GM23248 (cell line): ENCODE measurements at places on chromosomes 5 and 9.
A peak's percentile ranks its signal among the peaks of the same experiment; 100 is the strongest.

- DNase-seq: no peak
- no peaks in the 10 kb centered on the region for H3K36me3 ChIP-seq
- H3K4me1 ChIP-seq: no peaks in the 10 kb centered on the region
- H3K4me3 ChIP-seq: no peak overlapping the region
- 0 out of 2 replicates have a peak, but pooled peaks cover 3% of the 10 kb centered on the region for H3K27me3 ChIP-seq
- H3K27ac ChIP-seq: no peak overlapping the region
These were observed 297.4 kb downstream of the ENC1 start for GRCh38 chr5:74342948-74343682.

GRCh38 chr5:173217626-173218397, 17.2 kb downstream of the NKX2-5 start:
- no peaks in the 10 kb centered on the region for H3K4me1 ChIP-seq
- no peak overlapping the region for H3K27ac ChIP-seq
- H3K4me3 ChIP-seq: no peak overlapping the region
- H3K27me3 ChIP-seq: peaks cover 39% of the 10 kb centered on the region
- DNase-seq: no peak

- DNase-seq: no peak
- no peaks in the 10 kb centered on the region for H3K27me3 ChIP-seq
- H3K4me3 ChIP-seq: no peak overlapping the region
- H3K27ac ChIP-seq: no peak overlapping the region
- H3K4me1 ChIP-seq: no peaks in the 10 kb centered on the region
These were observed 60.7 kb downstream of the TAF11L14 start for GRCh38 chr5:17694914-17695313.

DNA sequence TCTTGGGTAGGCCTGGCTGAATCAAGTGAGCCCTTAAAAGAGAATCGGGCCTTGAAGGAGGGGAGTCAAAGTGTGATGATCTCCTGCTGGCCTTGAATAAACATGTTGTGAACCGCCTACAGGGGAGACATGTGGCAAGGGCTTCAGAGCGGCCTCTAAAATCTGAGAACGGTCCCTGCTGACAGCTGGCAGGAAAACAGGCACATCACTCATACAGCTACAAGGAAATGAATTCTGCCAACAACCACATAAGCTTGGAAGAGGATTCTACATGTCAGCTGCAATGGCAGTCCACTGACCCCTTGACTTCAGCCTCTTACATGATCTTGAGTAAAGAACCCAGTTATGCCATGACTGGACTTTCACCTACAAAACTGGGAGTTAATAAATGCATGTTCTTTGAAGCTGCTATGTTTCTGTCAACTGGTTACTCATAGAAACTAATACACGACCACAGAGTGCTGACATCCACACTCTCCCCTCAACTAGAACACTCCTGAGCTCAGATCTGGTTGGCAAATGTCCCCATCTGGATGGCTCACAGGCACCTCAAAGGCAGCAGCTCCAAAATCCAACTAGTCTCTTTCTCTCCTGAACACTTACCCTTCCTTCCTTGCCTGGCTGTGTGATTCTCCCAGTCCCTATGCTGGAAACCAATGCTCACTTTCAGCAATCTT, 333.1 kb downstream of the ASTN2 start:
- no peak overlapping the region for H3K4me3 ChIP-seq
- no peak for DNase-seq
- no peaks in the 10 kb centered on the region for H3K4me1 ChIP-seq
- no peaks in the 10 kb centered on the region for H3K36me3 ChIP-seq

DNA sequence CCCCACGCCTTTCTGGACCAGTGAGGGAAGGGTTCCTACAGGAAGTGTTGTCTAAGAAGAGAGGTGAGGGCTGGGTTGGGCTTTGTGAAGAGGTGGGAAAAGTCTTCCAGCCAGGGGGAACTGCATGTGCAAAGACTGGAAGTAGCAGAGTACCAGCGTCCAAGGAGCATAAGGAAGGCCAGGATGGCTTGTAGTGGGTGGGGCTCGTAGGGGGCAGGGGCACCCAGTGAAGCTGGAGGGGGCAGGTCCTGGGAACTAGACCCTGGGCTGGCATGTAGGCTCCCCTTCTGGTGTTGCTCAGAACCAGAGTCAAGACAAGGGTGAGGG, 20.4 kb downstream of the PRRX2 start:
- no peak for DNase-seq
- H3K4me1 ChIP-seq: peaks cover 17% of the 10 kb centered on the region
- H3K36me3 ChIP-seq: peaks cover 5% of the 10 kb centered on the region; the same call in 1 of the 2 replicates
- no peaks in the 10 kb centered on the region for H3K27me3 ChIP-seq
- H3K4me3 ChIP-seq: no peak overlapping the region
- H3K27ac ChIP-seq: peak overlapping the region; percentile 68

DNA sequence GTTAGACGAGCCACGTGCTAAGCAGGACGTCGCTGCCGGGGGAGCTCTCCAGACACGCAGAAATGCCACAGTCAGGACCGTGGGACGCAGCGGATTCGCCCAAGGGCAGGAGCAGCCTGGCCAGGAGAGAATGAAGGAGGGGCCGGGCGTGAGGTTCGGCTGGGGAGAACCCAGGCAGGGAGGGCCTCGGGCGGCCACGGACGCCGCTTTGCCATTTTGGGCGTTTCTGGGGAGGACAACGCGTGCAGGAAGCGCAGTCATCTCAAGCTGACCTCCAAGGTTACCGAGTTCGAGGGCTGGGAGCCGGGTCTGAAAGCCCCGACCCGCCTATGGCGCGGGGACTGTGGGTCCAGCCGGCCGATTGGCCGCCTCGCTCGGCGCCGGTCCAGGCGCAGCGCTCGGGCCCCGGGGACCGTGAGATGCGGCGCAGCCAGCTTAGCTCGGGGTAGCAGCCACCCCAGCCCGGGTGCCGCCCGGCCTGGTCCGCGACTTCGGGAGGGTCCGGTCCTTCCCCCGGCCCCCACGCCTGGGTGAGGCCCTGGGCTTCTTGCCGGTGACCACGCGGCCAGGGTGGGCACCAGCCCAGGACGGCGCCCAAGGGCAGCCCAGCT, 760 bp upstream of the MAN1B1 start:
- peak overlapping the region; percentile 88 for H3K27ac ChIP-seq
- H3K4me3 ChIP-seq: peak overlapping the region; percentile 79
- H3K36me3 ChIP-seq: 0 out of 2 replicates have a peak, but pooled peaks cover 2% of the 10 kb centered on the region
- peaks cover 34% of the 10 kb centered on the region for H3K4me1 ChIP-seq

DNA sequence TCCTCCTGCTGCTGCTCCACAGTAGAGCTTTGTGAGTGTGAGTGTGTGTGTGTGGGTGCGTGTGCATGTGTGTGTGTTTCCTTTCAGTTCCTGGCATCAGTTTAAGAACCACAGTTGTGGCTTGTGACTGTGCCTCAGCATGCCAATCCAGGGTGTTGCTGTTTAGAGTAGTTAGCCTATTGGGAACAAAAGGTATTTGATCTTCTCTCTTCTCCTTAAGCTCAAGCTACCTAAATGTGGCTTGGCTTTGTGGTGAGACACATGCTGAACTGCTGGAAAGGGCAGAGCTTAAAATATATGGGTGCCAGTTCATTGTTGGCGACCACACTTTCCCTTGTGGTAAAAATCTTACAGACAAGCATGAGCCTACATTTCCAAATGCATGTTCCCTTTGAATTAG, 116.6 kb upstream of the BNC2 start:
- H3K4me1 ChIP-seq: peaks cover 32% of the 10 kb centered on the region
- H3K4me3 ChIP-seq: no peak overlapping the region
- H3K36me3 ChIP-seq: no peaks in the 10 kb centered on the region
- no peaks in the 10 kb centered on the region for H3K27me3 ChIP-seq
- peak; percentile 76 for DNase-seq

DNA sequence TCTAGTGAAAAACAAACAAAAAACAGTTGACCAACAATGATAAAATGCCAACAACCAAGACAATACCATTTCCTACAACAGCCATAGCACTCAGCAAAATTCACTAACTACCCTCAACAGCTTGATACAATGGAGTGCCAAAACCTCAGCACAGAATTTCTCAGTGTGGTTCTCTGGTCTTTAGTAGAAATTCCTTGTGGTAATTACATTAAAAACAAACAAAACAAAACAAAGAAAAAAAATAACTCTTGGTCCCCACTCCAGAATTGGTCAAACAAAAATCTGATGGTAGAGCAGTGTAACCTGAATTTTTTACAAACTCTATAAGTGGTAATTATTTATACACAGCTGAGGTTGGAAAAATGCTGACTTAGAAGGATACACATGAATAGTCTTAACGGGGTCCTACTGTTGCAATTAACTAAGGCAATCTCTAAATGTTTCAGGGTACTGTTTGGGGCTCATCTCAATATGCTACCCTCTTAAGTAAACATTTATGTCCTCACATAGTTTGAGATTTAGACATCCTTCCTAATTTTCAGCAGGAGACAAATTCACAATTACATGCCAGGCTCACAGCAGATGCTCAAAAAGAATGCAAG, 13.8 kb downstream of the CSNK1A1 start:
- no peak overlapping the region; the same call in 1 of the 2 replicates for H3K27ac ChIP-seq
- peaks cover 29% of the 10 kb centered on the region for H3K4me1 ChIP-seq
- peaks cover 35% of the 10 kb centered on the region for H3K36me3 ChIP-seq
- DNase-seq: no peak

DNA sequence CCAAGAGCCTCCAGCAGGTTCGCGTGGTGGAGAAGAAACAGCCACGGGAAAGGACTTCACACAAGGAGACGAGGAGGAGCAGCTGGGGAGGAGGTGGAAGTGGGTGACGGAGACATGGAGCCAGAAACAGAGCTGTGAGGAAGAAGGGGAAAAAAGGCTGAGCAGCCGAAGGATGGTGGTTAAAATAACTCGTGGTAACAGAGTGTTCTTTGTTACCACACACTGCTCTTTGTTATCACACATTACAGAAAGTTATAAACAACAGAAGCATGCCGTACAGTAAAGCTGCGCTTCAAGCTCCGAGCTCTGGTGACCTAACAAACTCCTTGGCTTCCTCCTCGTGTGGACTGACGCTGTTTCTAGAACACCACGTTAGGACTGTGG, 215.4 kb downstream of the GLIS3 start:
- no peaks in the 10 kb centered on the region for H3K27me3 ChIP-seq
- peaks cover 12% of the 10 kb centered on the region for H3K4me1 ChIP-seq
- no peak overlapping the region for H3K27ac ChIP-seq

DNA sequence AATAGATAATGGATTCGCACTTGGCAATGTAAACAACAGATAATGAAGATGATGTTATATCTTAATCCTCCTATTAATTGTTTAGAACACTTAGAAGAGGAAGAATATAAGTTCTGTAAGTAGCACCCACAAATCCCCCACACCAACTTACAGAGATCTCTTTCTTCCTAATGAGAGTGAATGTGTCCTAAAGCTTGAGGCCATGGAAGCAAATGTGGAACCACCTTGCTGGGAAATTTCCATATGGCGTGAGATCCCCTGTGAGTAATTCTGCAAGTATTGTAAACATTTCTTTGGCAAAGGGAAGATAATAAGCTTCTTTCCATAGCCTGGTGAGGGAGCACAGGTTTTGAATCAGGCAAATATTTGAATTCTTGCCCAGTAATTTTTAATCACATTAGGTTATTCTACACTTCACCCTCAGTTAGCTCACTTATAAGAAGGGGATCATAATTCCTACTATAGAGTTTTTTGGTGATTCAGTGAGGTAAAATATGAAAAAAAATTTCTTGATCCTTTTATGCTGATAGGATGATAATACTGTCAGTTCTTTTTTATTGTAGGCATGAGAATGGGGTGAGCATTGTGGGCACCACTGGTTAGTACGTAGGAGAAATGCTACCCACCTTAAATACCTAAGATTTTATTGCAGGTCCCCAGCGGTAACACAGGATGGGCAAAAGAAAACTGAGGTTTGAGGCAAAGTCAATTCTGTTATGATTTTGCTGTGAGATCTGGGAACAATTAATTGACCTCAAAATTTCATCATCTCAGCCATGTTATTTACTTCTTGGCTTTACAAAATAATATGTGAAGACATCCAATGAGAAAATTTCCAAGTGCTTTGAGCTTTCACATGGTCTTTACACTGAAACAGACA, 574.8 kb downstream of the PSAT1 start:
- peak; percentile 90 for DNase-seq
- H3K27me3 ChIP-seq: no peaks in the 10 kb centered on the region
- H3K4me3 ChIP-seq: no peak overlapping the region

DNA sequence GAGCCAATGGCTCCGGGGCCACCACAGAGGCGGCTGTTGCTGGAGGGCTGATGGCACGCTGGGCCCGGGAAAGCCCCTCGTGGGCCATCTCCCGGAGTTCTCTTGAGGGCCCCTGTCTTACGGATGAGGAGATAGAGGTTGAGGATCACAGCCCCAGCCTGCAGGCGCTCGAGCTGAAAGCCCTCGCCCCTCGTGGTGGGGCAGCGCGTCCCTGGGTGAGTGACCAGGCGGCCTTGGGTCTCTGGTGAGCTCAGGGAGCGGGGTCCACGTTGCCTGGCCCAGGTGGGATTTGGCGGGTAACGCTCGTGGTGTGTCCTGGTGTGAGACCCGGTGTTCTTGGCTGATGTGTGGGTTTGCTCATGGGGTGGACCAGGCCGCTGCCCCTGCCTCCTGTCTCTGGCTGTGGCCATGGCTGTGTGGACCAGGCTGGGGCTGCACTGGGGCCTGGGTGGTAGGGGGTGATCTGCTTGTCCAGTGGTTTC, 38.9 kb downstream of the RXRA start:
- H3K27me3 ChIP-seq: no peaks in the 10 kb centered on the region
- H3K36me3 ChIP-seq: no peaks in the 10 kb centered on the region
- peaks cover 31% of the 10 kb centered on the region for H3K4me1 ChIP-seq
- no peak overlapping the region for H3K4me3 ChIP-seq

- no peak overlapping the region for H3K27ac ChIP-seq
- DNase-seq: no peak
- H3K4me3 ChIP-seq: no peak overlapping the region
- H3K27me3 ChIP-seq: peaks cover 27% of the 10 kb centered on the region
These were observed 41.1 kb downstream of the LIX1 start for GRCh38 chr5:97101189-97101910.

- no peak overlapping the region for H3K27ac ChIP-seq
- H3K36me3 ChIP-seq: no peaks in the 10 kb centered on the region
- H3K4me1 ChIP-seq: no peaks in the 10 kb centered on the region
- no peak for DNase-seq
- no peaks in the 10 kb centered on the region for H3K27me3 ChIP-seq
- no peak overlapping the region for H3K4me3 ChIP-seq
These were observed 130.3 kb downstream of the ENTREP1 start for GRCh38 chr9:69455311-69455710.

- no peak overlapping the region for H3K27ac ChIP-seq
- no peak overlapping the region for H3K4me3 ChIP-seq
- DNase-seq: peak; percentile 12
- H3K36me3 ChIP-seq: peaks cover 25% of the 10 kb centered on the region
These were observed 41.9 kb downstream of the HSDL2 start for GRCh38 chr9:112421771-112422222.

DNA sequence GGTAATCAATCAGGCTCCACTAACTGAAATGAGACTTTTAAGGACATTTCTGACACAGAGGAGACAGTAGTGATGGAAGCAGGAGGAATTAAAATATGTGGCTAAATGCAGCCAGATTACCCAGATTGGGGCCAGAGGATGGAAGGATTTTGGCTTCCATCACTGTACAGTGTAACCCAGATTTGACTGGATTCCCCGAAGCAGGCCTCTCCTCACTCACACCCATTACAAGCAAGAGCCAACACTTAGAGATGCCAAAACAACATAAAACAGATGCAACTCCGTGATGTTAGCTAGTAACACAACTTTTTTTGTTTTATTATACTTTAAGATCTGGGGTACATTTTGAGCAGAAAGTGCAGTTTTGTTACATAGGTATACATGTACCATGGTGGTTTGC, 17.6 kb downstream of the TEK start:
- H3K36me3 ChIP-seq: no peaks in the 10 kb centered on the region
- no peak overlapping the region for H3K27ac ChIP-seq
- no peak overlapping the region for H3K4me3 ChIP-seq
- H3K27me3 ChIP-seq: no peaks in the 10 kb centered on the region
